Calu3 (cell line): ENCODE measurements at places on chromosomes 7 and 10. TPM values are rescaled to one million over a fixed set of nuclear protein-coding genes. Genes with fewer than 3 reads are reported as not detected.

DNA sequence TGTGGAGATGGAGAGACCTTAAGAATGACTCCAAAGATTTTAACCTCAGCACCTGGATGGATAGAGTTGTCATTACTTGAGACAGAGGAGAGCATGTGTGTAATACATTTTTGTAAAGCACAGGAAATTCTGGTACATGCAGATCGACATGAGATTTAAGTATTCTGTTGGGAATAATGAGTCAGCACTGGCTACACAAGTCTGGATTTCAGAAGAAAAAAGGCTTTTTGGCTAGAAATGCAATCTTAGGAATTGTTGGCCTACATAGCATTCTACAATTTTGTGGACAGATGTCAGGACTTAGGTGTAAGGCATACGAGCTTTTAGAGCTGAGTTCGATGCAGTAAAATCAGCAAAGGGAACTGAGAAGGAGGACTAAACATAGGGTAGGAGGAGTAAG, 24.1 kb upstream of the ANKRD30A start:
- no peaks in the 10 kb centered on the region for H3K36me3 ChIP-seq
- no peak overlapping the region for H3K4me3 ChIP-seq
- no peaks in the 10 kb centered on the region for H3K27me3 ChIP-seq
- H3K27ac ChIP-seq = no peak overlapping the region
- no peaks in the 10 kb centered on the region for H3K4me1 ChIP-seq

DNA sequence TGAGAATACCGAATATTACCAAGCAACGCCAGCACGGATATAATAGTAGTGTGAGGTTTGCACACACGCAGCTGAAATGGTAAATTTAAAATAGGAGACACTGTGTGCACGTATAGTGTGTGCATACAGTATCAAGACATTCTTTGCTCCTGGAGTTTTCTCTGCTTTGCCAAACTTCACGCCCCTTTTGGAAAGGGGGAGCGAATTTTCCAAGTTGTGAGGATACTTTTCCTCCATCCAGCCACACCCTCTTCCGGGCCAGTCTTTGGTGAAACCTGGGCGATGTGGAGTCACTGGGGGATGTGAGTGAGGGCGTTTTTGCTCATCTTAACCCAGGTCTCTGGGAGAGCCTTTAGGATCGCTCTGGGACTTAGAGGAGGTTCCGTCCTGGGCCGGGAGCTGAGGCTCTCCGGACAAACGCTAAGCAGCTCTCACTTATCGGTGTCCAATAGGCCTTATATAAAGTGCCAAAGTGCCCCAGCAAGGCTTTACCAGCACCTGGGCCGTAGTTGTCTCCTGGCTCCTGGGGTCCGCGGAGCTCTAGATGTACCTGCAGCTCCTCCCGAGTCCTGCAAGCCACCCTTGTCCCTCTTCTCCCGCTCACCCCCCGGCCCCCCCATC, 160.0 kb upstream of the MKI67 start:
- H3K4me3 ChIP-seq = no peak overlapping the region
- H3K27me3 ChIP-seq = peaks cover 19% of the 10 kb centered on the region
- no peaks in the 10 kb centered on the region for H3K4me1 ChIP-seq
- no peak for DNase-seq

DNA sequence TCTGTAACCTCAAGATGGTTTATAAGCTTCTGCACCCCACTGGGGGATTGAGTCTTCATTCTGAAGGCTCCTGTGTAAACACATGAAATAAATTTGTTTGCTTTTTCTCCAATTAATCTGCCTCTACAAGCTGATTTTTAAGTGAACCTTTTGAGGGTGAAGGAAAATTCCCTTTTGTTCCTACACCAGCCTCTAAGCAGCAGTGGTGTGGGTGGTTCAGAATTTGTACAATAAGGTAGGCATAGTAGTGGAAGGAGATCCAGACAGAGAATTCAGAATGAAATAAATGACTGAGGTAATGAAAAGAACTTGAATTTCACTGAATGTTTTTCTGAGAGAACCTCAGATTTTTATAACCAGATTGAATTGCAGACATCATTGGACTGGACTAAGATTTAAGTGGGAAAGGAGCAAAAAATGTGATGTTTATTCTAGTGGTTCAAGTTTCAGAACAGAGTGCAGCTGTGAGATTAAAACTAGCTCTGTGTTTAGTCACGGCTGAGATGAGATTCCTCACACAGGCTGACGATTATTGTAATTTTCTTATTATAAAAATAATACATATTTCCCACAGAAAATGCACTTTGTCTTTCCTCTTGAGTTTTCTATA, 1162.2 kb downstream of the TYW1 start:
- no peaks in the 10 kb centered on the region for H3K36me3 ChIP-seq
- no peaks in the 10 kb centered on the region for H3K27me3 ChIP-seq
- no peaks in the 10 kb centered on the region for H3K4me1 ChIP-seq
- no peak overlapping the region for H3K4me3 ChIP-seq

- DNase-seq = no peak
- H3K4me1 ChIP-seq = no peaks in the 10 kb centered on the region
- H3K36me3 ChIP-seq = no peaks in the 10 kb centered on the region
- peaks cover 75% of the 10 kb centered on the region for H3K27me3 ChIP-seq
- H3K27ac ChIP-seq = no peak overlapping the region
Observed at GRCh38 chr10:69892816-69893215, 91.1 kb downstream of the COL13A1 start.

FAM25C gene
- not detected in 2 replicates for total RNA-seq

NUTM2D gene
- total RNA-seq = 2.4 and 3.8 TPM in 2 replicates

ANKRD61 gene
- total RNA-seq = 0.47 and 0.59 TPM in 2 replicates

- H3K27ac ChIP-seq = no peak overlapping the region
- no peaks in the 10 kb centered on the region for H3K4me1 ChIP-seq
- peaks cover 56% of the 10 kb centered on the region for H3K27me3 ChIP-seq
- DNase-seq = no peak
- peaks cover 3% of the 10 kb centered on the region for H3K36me3 ChIP-seq
Observed at GRCh38 chr10:22346096-22346661, 883 bp downstream of the SPAG6 start.

LANCL2 gene
- 15.7 and 16.6 TPM in 2 replicates for total RNA-seq

GRCh38 chr7:81883801-81884393, 114.0 kb upstream of the HGF start:
- no peaks in the 10 kb centered on the region for H3K27me3 ChIP-seq
- H3K4me1 ChIP-seq = no peaks in the 10 kb centered on the region
- no peak overlapping the region for H3K4me3 ChIP-seq
- no peak overlapping the region for H3K27ac ChIP-seq
- no peak for DNase-seq

DNA sequence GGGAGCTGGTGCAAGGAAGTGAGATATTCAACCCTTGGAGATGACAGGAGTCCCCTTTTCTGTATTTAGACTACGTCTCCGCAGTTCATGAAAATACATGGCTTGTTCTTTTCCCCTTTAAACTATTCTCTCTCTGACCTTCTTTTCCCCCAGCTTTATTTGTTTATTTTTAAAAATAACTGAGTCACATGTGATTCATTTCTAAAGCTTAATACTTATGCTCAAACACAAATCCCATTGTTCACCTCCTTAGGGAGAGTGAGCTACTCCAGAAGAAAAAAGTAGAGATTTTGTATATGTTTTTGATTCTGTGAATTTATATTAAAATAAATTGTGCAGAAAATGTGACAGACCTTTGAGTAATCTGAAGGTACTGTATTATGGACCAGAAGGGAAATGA, 35.9 kb upstream of the FZD1 start:
- H3K36me3 ChIP-seq = no peaks in the 10 kb centered on the region

DNA sequence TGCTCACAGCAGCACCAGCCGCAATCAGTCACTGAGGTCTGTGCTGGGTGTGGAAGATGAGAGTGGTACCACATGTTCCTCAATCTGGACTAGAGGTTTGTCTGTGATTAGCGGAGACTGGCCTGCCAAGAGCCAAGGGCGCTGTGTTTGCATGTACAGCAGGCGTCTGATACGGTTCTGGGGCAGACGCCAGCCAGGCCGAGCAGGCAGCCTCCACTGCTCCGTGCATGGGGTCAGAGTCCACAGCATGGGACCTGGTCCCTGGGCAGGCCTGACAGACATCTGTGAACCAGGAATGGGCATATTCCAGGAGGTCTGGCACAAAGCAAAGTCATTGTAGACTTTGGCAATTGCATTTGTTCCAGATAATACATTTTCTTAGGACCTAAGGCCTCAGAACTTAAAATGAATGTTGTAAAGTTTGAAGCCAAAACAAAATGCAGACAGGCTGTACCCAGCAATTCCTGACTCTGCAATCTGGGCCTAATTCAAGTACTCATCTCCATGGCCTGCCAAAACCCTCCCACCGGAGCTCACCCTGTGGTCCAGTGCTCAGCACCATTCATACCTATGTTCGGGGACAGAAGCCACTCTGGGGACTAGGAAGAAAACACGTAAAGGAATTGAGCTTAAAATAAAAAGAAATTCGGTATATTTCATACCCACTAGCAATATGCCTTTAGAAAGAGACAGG, 50.0 kb upstream of the FAM20C start:
- no peak for DNase-seq
- no peak overlapping the region for H3K4me3 ChIP-seq
- H3K27me3 ChIP-seq = peaks cover 39% of the 10 kb centered on the region

- DNase-seq = no peak
- H3K27ac ChIP-seq = no peak overlapping the region
- H3K4me1 ChIP-seq = no peaks in the 10 kb centered on the region
- peaks cover 60% of the 10 kb centered on the region for H3K27me3 ChIP-seq
- no peak overlapping the region for H3K4me3 ChIP-seq
Observed at GRCh38 chr10:1475098-1475591, 262.2 kb downstream of the ADARB2 start.

DNA sequence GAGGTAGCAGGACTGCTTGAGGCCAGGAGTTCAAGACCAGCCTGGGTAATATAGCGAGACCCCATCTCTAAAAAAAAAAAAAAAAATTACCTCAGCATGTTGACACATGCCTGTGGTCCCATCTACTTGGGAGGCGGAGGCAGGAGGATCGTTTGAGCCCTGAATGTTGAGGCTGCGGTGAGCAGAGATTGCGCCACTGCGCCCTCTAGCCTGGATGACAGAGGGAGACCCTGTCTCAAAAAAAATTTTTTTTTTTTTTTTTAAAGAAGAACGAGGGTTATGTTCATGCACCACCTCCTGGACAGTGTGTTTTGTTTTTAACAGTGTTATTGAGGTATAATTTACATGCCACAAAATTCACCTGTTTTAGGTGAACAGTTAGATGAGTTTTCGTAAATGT, 51.1 kb upstream of the SEPHS1 start:
- no peaks in the 10 kb centered on the region for H3K36me3 ChIP-seq
- no peak overlapping the region for H3K4me3 ChIP-seq
- DNase-seq = no peak
- no peak overlapping the region for H3K27ac ChIP-seq
- H3K27me3 ChIP-seq = peaks cover 28% of the 10 kb centered on the region
- no peaks in the 10 kb centered on the region for H3K4me1 ChIP-seq

DNA sequence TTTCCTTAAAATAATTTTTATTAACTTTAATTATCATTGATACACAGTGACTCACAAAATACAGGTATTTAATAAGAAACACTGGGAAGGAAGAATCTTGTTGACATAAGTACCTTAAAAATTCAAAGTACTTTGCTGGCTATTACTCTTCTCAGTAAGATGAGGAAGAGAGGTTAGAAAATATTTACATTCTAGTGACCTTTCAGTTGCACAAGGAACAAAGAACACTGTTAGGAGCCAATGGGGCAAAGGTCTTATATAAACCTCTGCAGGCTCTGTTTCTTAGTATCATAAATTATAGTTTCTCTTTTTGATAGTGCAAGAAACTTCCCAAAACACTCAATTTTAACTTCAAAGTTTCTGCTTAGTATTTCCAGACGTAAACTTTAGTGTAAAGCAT, 4.8 kb upstream of the TAX1BP1 start:
- no peak for DNase-seq
- H3K36me3 ChIP-seq = peaks cover 13% of the 10 kb centered on the region
- H3K4me1 ChIP-seq = peaks cover 36% of the 10 kb centered on the region

DPY19L1 gene
- total RNA-seq = 88.1 and 90.4 TPM in 2 replicates

GRCh38 chr10:93319896-93320295, 162.2 kb downstream of the MYOF start:
- H3K4me1 ChIP-seq = no peaks in the 10 kb centered on the region
- no peak overlapping the region for H3K4me3 ChIP-seq
- H3K27ac ChIP-seq = no peak overlapping the region

MACROH2A2 gene
- 24.5 and 26.9 TPM in 2 replicates for total RNA-seq

LAMB4 gene
- total RNA-seq = 0.12 TPM in 1 of 2 replicates, not detected in the other

GRCh38 chr10:114928818-114929217, 9.2 kb upstream of the TRUB1 start:
- H3K27ac ChIP-seq = no peak overlapping the region
- no peaks in the 10 kb centered on the region for H3K36me3 ChIP-seq

DNA sequence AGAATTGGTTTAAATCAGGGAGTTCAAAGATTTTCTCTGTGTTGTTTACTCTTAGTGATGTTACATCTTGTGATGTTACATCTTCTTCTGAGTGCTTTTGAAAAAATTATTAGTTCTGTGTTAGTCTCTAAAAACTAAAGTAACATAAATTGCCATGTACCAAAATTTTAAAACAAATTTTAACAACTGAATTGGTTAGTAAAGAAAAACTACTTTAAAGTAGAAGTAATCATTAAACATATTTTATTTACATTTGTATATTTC, 5.2 kb upstream of the IGF2BP3 start:
- peaks cover 54% of the 10 kb centered on the region for H3K36me3 ChIP-seq
- H3K27ac ChIP-seq = peak overlapping the region; percentile 67
- no peaks in the 10 kb centered on the region for H3K27me3 ChIP-seq
- H3K4me3 ChIP-seq = peak overlapping the region; percentile 87
- no peak for DNase-seq
- H3K4me1 ChIP-seq = peaks cover 19% of the 10 kb centered on the region

OGDHL gene
- 0.24 and 1.0 TPM in 2 replicates for total RNA-seq

DNA sequence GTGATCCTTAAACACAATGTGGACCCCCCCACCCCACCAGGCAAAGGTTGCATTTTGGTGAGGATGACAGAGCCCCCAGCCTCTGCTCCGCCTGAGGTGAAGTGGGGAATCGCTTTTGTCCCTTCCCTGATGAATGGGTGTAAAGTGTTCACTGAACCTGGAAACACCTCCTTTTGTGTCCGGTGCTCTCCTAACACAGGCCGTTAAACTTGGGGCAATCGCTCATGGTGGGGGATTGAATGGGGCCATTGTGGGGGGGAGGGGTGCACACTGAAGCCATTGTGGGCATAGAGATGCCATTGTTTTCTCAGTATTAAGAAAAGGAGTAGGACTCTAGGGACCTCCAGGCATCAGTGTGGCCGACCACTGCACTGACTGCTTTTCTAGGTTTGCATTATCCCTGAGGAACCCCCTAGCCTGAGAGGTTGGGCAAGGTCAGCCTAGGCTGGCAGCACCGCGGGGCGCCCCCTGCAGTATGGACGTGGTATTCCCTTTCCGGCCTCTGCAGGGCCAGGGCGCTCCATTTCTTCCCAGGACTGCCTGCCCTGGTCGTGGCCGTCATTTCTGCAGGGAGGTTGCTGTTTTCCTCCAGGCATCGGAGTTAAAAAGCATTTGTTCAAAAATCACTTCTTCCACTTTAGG, 158.3 kb downstream of the TCF7L2 start:
- no peaks in the 10 kb centered on the region for H3K36me3 ChIP-seq
- no peak overlapping the region for H3K4me3 ChIP-seq
- no peak overlapping the region for H3K27ac ChIP-seq
- H3K4me1 ChIP-seq = peaks cover 33% of the 10 kb centered on the region
- DNase-seq = peak; percentile 28

DNA sequence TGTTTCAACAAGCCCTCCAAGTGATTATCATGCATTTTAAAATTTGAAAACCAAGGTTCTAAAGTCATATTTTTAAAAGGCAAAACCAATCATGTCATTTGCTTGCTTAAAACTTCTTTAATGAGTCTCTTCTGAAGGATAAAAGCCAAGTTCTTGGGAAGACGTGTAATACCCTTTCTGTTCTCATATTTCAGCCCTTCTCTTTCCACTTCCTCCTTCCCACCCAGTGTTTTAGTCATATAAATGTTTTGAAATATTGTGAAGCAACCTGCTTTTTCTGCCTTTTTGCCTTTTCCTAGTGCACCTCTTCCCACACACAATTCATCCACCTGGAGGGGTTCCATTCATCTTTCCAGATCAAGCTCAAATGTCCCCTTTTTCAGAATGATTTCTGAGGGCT, 211.1 kb upstream of the LRRTM3 start:
- no peak overlapping the region for H3K27ac ChIP-seq
- H3K4me3 ChIP-seq = no peak overlapping the region
- DNase-seq = no peak
